Fibroblast of skin of left quadriceps (primary cell): ENCODE measurements at places on chromosomes 12 and 14.

DNA sequence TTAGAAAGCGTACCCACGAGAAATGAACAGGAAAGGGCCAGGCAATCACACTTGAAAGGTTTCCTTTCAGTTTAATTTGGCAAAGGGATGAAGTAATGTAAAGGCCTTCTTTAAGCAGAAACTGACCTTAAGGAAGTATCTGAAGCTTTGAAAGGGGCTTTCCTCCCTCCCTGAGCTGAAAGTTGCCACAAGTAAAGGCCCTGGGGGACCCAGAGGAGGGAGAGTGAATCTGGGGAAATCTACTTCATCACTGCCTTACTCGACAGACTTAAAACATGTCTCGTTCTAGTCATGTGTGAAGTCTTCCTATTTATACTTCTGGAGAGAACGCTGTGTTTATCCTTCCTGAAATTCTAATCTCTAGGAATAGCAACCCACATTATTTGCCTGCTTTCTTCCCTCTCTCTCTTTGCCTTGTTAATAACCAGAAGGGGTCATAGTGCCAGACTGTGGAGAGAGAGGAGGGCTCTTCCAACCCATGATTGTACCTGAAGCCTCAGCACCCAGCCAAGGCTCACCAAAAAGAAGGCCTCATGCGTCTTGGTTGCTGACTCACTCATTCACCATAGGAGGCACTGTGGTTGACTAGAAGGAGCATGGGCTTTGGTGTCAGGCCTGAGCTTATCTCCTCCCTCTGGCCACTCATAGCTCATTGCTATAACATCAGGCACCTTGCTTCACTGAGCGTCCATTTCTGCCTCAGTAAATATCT lies 10.2 kb upstream of the GPX2 start:
- DNase-seq = no peak

- DNase-seq = no peak
Measured at GRCh38 chr14:58779376-58779775, 141.6 kb downstream of the DACT1 start.

DNA sequence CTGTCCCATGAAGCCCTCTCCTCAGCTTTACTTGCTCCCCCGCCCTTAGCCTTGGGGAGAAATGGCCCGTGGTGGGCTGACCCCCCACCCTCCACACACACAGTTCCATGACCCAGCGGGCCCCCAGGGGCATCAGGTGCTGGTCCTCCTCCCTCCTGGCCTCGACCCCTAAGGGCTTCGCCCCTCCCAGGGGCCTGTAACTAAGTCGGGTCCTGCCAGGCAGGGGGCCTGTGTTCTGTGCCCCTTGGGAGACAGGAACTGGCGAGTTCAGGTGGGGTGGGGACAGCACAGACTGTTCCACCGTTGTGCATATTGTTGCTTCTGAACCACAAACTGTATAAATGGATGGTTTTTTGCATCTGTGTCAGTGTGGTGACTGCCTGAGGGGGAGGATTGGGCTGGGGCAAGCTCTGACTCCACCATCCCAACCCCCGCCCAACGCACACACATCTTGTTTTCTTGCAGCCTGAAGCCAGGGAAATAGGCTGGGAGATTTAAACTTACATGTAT lies 8.8 kb downstream of the TAMALIN start:
- DNase-seq = no peak

DNA sequence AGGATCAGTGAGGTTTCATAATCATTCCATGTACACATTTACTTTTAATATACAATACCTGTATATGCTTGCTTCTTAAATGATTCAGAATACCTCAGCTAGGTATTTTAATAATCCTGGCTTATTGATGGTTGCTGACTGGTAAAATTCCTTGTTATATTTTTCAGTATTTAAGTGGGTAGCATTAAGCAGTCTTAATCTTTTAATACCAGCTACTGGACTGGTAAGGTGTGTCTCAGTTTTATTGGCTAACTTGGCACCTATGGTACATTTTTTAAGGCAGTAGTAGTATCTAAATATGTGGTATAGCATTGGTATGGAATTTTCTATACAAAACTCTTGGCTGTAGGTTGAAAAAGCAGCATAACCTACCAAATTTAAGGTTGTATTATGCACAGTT lies 96.6 kb downstream of the RAD52 start:
- DNase-seq = no peak

DNA sequence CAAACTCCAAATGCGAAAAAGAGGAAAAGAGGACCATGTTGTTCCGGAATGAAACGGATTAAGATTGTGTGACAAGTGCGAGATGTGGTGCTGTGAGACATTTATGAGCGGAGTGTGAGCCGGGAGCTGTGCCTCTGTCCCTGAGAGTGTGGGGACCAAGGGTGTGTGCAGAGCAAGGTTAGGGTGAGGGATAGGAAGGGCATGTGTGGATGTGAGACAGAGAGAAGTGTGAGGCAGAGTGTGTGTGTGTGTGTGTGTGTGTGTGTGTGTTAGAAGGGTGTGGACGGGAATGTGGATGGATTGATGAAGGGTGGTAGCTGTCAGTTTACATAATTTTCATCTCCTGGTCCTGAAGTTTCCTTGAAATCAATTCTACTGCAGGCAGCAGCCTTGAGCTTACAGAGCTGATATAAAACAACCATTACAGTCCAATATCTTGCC lies 4.3 kb upstream of the OTX2 start:
- no peak for DNase-seq

GRCh38 chr14:81093651-81094050 lies 127.1 kb downstream of the GTF2A1 start:
- DNase-seq = no peak

- no peak for DNase-seq
Measured at GRCh38 chr12:64010069-64010686, 165.7 kb downstream of the SRGAP1 start.

DNA sequence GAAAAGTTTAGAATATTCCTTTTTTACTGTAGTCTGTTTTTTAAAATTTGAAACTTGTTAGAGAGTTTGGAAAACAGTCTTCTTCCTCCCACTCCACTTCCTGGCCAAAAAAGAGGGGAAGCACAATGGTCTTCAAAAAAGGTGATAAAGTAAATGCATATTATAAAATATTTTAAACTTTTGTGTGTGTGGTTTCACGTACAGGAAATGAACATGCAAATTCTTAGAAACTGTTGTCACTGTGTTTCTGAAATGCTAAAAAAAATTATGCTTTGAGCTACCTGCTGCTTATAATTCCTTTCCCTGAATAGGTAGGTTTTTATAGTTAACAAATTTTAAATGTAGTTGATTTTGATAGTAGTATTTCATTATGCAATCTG lies 2.9 kb downstream of the FGFR1OP2 start:
- DNase-seq = no peak

- no peak for DNase-seq
Measured at GRCh38 chr14:85344171-85344570, 185.8 kb upstream of the FLRT2 start.
